Omental fat pad (tissue), 4 donors: ENCODE measurements at places on chromosomes 4 and X.

DNA sequence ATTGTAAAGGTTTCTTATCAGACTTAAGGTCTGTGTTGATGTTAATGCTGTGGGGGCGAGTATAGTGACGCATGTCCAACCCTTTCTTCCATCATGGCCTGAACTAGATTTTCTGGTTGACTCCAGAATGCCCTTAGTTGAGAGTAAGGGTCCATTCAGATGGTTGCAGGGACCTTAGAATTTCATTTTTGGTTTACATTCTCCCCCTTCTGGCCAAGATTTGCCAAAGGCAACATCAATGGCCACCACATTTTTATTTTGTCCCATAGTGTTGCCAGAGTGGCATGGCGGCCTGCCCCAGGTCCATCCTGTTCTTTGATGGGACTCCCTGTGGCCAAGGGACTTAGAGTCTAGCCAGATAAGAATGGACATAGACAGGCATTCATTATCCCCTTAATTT is 368.5 kb downstream of the GPM6A start:
- no peak for DNase-seq

DNA sequence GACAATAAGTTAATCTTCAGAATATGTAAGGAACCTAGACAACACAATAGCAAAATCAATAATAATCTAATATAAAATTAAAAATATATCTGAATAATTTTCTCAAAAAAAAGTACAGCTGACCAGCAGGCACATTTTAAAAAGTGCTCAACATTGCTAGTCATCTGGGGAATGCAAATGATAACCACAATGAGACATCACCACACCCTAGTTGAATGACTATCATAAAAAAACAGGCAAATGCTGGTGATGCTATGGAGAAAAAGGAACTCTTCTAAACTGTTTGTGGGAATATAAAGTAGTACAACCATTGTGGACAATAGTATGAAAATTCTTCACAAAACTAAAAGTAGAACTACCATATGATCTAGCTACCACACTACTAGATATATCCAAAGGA is 956.9 kb upstream of the NDST4 start:
- DNase-seq = no peak

- DNase-seq = no peak
Observed at GRCh38 chrX:149469406-149469805, 35.7 kb downstream of the IDS start.

GRCh38 chr4:73967866-73968265 is 14.0 kb downstream of the PF4 start:
- DNase-seq = no peak

GRCh38 chr4:30256116-30256832 is 463.9 kb upstream of the PCDH7 start:
- DNase-seq = no peak

DNA sequence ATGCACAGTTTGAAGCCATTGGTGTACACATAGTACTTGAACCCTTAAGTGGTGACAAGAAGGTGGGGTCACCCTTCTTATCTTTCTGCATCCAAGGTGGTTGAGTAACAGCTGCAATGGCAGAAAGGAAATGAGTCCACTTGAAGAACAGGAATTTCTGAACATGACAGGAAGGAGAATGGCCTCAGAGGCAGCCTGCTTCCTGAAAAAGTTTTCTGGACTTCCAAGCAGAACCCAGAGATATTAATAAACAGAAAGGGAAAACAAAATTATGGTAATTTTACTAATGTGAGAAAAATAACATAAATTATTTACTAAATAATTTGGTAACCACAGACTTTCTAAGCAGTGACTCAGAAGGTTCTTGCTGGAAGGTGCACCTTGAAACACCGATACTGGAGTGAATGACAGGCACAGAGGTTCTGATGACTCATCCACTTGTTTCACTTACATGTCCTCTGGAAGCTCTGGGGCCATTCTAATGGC is 119.9 kb upstream of the HS3ST1 start:
- no peak for DNase-seq

DNA sequence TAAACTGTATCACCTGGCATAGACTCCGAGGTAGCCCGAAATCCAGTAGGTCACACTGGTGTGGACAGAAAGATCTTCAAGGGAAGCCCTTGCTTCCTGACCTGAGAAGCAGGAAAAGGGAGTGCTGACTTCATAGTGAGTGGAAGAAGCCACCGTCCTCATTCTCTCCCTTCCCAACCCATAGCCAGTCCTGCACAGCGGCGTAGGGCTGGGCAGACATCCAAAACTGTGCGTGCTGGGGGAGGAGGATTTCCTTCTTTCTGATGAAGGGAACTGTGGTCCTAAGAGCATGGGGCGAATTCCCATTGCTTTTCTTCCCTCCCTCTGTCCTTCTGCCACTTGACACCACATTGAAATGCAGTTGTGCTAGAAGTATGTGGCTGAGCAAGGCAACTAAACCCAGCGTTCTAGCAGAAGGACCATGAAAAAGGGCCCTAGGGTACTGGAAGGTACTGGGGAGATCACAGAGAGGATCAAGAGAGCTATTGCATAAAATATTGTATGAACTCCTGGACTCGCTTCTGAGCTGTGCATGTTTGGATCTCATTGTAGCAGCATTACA is 66.9 kb downstream of the STOX2 start:
- no peak for DNase-seq

DNA sequence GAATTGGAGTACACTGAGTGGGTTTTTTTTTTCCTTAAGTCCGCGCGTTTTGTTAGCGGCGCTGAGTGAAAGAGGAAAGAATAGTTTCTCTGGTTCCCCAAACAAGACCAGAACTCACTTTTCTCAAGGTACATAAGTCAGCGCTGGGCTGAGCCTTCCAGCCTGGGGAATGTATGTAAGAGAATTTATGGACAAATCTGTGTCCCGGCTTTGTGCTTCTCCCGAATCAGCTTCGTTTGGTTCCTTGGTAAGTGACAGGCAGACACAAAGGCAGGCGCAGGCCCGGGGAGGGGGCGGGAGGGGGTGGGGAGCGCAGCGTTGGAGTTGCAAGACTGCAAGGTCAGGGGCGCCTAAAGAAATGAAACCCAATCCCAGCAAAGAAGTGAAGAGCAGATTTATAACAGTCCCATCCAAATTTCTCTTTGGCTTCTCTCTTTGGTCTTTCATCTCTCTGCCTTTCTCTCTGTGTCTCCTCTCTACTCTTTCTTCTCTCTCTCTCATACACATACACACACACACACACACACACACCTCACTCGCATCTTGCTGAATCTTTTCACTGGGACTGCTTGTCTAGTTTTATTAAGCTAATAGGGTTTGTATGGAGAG is 981 bp downstream of the TET2 start:
- DNase-seq = no peak

DNA sequence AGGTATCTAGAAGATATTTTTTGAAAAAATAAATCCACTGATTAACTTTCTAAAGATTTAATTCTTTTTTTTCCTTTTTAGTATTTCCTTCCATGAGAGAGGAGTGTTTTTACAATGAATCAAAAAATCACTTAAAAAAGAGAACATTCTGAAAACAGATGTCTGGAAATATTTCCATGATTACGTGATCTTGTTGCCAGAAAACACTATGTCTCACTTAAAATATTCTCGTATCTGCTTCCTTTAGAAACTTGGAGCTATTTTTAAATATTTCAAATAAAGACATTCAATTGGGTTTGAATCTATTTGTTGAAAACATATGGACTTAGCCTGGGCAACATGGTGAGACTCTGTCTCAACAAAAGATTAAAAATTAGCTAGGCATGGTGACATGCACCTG is 232.8 kb upstream of the RASGEF1B start:
- DNase-seq = no peak

DNA sequence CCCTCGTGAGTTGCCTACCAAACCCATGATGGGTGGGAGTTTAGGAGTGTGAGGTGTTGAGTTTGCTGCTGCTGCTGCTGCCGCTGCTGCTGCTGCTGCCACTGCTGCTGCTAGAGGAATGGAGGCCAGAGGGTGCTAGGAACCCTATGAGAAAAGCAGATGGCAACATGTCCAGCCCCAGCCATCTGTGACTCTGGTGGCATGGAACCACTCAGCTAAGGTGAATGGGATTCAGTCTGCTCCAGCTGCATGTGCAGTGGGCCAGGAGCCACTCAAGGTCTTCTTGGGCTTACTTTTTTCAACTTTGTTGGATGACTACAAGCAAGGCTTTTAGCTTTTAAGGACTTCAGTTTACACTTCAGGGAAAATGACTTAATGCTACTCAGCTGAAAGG is 103.8 kb downstream of the RTL5 start:
- no peak for DNase-seq
